Sigmoid colon (tissue), 7 donors: ENCODE measurements at places on chromosomes 6 and 20. TPM values are rescaled to one million over a fixed set of nuclear protein-coding genes. Genes with fewer than 3 reads are reported as not detected.

DNA sequence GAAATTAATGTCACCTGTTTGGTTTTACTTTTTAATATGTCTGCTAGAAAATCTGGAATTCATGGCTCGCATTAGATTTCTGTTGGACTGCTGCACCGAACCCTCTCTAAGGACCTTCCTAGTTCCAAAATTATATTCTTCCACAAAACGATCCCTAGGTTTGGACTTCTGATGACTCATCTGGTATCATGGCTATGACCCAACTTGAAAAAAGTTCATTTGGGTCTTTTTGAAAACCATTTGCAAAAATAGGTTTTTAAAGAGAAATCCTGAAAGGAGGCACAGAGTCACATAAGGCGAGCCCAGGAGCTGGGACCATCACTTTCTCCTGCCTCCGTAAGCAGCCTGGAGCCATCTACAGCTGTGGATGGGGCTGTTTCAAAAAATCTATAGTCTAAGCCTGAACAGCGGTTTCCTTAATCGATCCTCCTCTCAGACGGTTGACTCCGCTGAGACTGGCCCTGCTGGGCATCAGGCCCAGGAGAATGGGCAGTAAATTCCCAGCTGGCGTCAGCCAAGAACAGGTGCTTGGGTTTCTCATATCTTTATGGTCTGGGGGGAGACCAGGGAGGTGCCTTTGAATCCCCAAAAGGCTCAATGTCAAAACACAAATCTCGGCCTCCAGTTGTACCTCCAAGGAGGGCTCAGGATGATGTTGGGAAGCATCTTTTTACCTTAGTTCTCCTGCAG is 44.6 kb downstream of the SLC24A3 start:
- DNase-seq, result no peak
- H3K36me3 ChIP-seq, result no peaks in the 10 kb centered on the region
- H3K27ac ChIP-seq, result no peak overlapping the region
- H3K4me1 ChIP-seq, result peaks cover 23% of the 10 kb centered on the region
- H3K27me3 ChIP-seq, result no peaks in the 10 kb centered on the region

- H3K36me3 ChIP-seq, result peaks cover 16% of the 10 kb centered on the region
- H3K4me1 ChIP-seq, result peaks cover 45% of the 10 kb centered on the region
- no peak for DNase-seq
- H3K27ac ChIP-seq, result peak overlapping the region; percentile 86
- H3K27me3 ChIP-seq, result no peaks in the 10 kb centered on the region
Measured at GRCh38 chr6:132814716-132815570, 574 bp downstream of the RPS12 start.

GRCh38 chr20:50189681-50190250 is 864 bp upstream of the CEBPB start:
- H3K4me1 ChIP-seq, result peaks cover 35% of the 10 kb centered on the region
- H3K27ac ChIP-seq, result peak overlapping the region; percentile 93
- H3K4me3 ChIP-seq, result peak overlapping the region; percentile 84
- no peak for DNase-seq
- H3K36me3 ChIP-seq, result peaks cover 18% of the 10 kb centered on the region

GRCh38 chr6:154868143-154868594 is 126.9 kb upstream of the TIAM2 start:
- no peaks in the 10 kb centered on the region for H3K36me3 ChIP-seq
- H3K4me1 ChIP-seq, result no peaks in the 10 kb centered on the region
- no peak overlapping the region for H3K27ac ChIP-seq
- no peak for DNase-seq

DNA sequence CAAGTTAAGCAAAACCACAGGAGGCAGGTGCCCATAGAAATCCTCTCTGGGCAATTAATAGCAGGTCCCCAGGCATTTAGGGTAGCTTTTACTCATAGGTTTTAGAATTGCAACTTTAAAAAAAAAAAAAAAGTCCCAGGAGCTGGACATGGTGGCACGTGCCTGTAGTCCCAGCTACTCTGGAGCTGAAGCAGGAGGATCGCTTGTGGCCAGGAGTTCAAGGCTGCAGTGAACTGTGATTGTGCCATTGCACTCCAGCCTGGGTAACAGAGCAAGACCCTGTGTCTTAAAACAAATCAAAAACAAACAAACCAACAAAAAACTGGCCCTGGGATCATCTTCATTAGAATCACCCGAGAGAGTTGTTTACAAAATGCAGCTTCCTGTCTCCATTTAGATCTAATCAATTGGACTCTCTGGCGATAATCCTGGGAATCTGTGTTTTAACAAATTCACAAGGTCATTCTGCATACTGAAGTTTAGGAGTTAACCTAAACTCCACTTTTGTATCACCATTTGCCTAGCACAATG is 131.8 kb upstream of the AKAP12 start:
- H3K4me1 ChIP-seq, result peaks cover 4% of the 10 kb centered on the region
- no peaks in the 10 kb centered on the region for H3K27me3 ChIP-seq
- H3K27ac ChIP-seq, result no peak overlapping the region
- H3K36me3 ChIP-seq, result no peaks in the 10 kb centered on the region

GRCh38 chr6:153957394-153957793 is 81.6 kb upstream of the OPRM1 start:
- no peaks in the 10 kb centered on the region for H3K36me3 ChIP-seq
- H3K4me3 ChIP-seq, result no peak overlapping the region
- no peak for DNase-seq
- no peaks in the 10 kb centered on the region for H3K27me3 ChIP-seq
- no peak overlapping the region for H3K27ac ChIP-seq

GRCh38 chr6:16122197-16122596 is 6.7 kb upstream of the MYLIP start:
- no peak overlapping the region for H3K4me3 ChIP-seq
- H3K27ac ChIP-seq, result no peak overlapping the region
- H3K4me1 ChIP-seq, result peaks cover 6% of the 10 kb centered on the region
- H3K27me3 ChIP-seq, result no peaks in the 10 kb centered on the region
- H3K36me3 ChIP-seq, result no peaks in the 10 kb centered on the region

DNA sequence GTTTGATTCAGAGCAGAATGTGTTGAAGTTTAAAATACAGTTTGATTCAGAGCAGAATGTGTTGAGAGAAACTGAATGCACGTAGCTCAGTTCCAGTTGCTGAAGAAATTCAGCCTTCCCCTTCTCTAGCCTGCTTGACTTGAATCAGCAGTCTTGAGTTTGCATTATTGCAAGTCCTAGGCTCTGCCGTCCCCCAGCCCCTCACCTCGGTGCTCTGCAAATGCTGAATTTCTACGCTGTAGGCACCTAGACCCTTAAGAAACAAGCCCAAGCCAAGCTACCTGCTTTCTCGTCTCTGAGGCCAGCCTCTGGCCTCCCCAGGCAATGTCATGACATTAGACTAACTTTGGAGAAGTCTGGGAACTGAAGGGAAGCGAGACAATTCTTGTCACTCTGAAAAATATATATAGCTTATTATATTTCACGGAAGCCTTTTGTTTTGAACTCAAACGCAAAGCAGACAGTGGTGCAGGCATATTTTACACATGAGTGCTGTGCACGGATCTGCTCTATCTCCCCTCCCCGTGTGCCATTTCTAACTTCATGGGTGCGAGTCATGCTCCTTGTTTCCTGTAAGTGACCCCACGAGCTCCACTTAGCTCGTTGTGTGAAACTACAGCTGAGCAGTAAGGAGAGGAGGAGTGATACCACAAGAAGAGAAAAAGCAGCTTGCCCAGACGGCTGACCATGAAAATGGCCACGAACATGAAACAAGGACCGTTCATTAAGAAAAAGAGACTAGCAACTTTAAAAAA is 71.4 kb upstream of the DUSP22 start:
- no peaks in the 10 kb centered on the region for H3K4me1 ChIP-seq
- H3K27me3 ChIP-seq, result no peaks in the 10 kb centered on the region
- no peak overlapping the region for H3K27ac ChIP-seq
- no peak overlapping the region for H3K4me3 ChIP-seq

GRCh38 chr6:132456700-132457143 is 55.4 kb upstream of the MOXD1 start:
- no peak overlapping the region for H3K4me3 ChIP-seq
- DNase-seq, result peak; percentile 68
- H3K27me3 ChIP-seq, result no peaks in the 10 kb centered on the region

- no peak overlapping the region for H3K27ac ChIP-seq
- H3K27me3 ChIP-seq, result no peaks in the 10 kb centered on the region
- H3K36me3 ChIP-seq, result no peaks in the 10 kb centered on the region
- no peak for DNase-seq
Measured at GRCh38 chr6:149140137-149140909, 177.2 kb upstream of the TAB2 start.

GRCh38 chr20:15139522-15139921 is 802.1 kb upstream of the FLRT3 start:
- H3K27me3 ChIP-seq, result no peaks in the 10 kb centered on the region
- H3K4me1 ChIP-seq, result no peaks in the 10 kb centered on the region
- no peaks in the 10 kb centered on the region for H3K36me3 ChIP-seq
- no peak overlapping the region for H3K27ac ChIP-seq
- no peak overlapping the region for H3K4me3 ChIP-seq

DNA sequence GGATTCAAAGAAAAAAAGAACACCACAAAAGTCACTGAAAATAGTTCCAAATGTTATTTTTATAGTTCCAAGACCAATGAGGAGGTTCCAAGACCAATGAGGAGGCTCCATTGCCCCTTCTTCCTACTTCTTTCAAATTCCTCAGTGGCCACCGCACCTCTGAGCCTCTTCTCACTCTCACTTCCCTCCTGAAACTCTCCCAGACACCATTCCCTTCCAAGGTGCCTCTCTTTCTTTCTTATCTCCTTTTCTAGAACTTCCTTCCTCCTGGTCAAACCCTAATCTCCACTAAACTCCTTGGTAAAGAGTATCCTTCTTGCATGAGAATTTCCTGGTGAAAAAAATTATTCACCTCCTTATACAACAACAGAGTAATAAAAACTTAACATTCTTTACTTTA is 20.4 kb upstream of the MCUR1 start:
- no peaks in the 10 kb centered on the region for H3K36me3 ChIP-seq
- H3K4me3 ChIP-seq, result no peak overlapping the region
- H3K4me1 ChIP-seq, result no peaks in the 10 kb centered on the region
- no peak for DNase-seq

DNA sequence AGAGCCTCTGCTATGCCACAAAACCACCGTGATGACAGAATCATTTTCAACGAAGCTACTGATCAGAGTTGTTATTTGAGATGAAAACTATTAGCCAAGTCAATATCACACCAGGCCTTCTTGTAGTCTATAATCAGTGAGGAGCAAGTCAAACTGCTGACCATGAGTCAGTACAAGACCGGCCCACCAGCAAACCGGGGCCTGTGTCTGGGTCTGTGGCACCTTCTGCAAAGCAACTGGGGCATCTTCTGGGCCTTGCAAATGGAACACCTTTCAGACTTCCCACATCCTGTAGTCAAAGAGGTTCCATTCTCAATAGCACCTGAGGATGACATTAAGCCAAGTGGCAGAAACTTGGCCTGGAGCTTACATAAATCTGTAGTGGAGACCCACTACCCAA is 38.5 kb downstream of the CPXM1 start:
- H3K4me1 ChIP-seq, result no peaks in the 10 kb centered on the region
- no peak overlapping the region for H3K27ac ChIP-seq
- H3K36me3 ChIP-seq, result no peaks in the 10 kb centered on the region
- peaks cover 22% of the 10 kb centered on the region for H3K27me3 ChIP-seq
- H3K4me3 ChIP-seq, result no peak overlapping the region
- DNase-seq, result no peak

DNA sequence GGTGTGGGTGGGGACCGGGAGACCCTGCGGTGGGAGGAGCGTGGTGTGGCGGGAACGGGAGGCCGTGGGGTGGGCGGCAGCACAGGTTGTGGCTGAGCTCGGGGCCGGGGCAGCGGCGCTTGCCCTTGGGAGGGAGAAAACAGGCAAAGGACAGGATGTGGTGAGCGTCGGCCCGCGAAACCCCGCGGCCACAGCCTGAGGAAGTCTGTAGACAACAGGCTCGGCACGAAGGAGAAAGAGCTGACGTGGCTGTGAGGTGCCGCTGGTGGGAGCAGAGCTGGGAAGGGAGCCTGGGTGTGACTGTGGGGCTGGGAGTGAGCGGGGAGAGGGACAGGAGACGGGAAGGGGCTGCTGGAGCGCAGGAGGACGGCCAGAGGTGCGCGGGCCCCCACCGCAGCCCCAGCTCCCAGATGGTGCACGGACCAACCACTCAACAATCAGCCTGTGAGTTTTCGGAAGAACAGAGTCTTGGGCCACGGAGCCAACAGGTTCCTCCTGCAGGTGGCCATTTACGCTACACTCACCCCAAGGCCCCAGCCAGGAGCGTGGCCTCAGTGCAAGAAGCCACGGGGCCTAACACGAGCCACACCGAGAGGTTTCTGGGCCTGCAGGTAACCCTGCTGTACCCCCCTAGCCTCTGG is 202.8 kb downstream of the DLL1 start:
- no peaks in the 10 kb centered on the region for H3K4me1 ChIP-seq
- no peak overlapping the region for H3K27ac ChIP-seq
- no peak overlapping the region for H3K4me3 ChIP-seq
- no peaks in the 10 kb centered on the region for H3K36me3 ChIP-seq
- H3K27me3 ChIP-seq, result no peaks in the 10 kb centered on the region

- no peak overlapping the region for H3K4me3 ChIP-seq
- H3K36me3 ChIP-seq, result no peaks in the 10 kb centered on the region
- no peaks in the 10 kb centered on the region for H3K4me1 ChIP-seq
- no peak for DNase-seq
Measured at GRCh38 chr20:55676097-55676496, 329.2 kb downstream of the CBLN4 start.

GRCh38 chr6:68443704-68444103 is 191.4 kb upstream of the ADGRB3 start:
- H3K4me3 ChIP-seq, result no peak overlapping the region
- H3K27ac ChIP-seq, result no peak overlapping the region
- H3K4me1 ChIP-seq, result no peaks in the 10 kb centered on the region
- H3K27me3 ChIP-seq, result no peaks in the 10 kb centered on the region
- H3K36me3 ChIP-seq, result no peaks in the 10 kb centered on the region
- DNase-seq, result no peak

DNA sequence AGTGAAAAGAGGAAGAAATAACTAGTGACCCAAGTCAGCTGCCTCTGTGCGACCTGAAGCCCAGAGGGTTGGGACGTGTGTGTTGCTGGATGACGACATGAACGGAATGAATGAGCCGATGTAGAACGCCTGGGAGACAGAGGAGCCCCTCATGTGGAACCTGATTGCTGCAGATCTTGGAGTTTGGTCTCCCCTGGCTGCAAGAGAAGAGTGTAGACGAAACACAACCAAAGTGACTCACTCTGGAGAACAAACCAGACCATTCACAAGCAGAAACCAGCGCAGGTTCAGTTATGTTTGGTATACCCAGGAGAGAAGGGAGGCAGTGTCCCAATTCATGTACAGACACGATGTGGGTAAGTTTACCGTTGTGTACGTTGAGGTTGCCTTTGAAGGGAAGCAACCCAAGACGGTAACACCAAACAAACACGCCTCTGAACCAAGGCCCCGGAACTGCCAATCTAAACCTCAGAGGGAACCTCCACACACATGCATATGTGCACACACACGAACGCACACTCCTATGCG is 265.9 kb downstream of the BMP7 start:
- no peaks in the 10 kb centered on the region for H3K4me1 ChIP-seq
- H3K27ac ChIP-seq, result no peak overlapping the region
- H3K27me3 ChIP-seq, result no peaks in the 10 kb centered on the region
- no peaks in the 10 kb centered on the region for H3K36me3 ChIP-seq
- no peak overlapping the region for H3K4me3 ChIP-seq

The BPIFA2 gene
- not detected for total RNA-seq

The ACSS1 gene
- 29.1 TPM for total RNA-seq

The UBD gene
- not detected for total RNA-seq
